Activated CD4-positive, alpha-beta T cell treated with anti-CD3 and anti-CD28 coated beads, Interleukin-2, amount 10 ng/mL, durations not matched to agents 7 days and 5 days (primary cell): ENCODE measurements at places on chromosomes 13 and 19.

DNA sequence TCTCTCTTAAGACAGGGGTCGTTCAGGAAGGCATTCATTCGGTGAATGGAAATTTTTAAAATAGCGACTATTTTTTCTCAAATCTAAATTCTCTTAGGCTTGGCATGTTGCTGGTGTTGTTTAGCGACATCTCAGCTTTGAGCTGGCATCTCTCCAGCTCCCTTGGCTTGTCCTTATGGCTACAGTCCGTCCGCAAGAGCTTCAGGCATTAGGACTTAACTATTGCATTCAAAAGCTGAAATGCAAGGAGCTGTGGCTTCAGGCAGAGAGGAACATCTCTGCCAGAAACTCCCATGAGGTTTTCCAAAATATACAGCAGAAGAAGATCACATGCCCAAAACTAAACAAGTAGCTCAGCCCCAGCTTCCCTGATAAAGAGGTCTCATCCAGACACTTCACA, 578.5 kb downstream of the EFNB2 start:
- DNase-seq = no peak

DNA sequence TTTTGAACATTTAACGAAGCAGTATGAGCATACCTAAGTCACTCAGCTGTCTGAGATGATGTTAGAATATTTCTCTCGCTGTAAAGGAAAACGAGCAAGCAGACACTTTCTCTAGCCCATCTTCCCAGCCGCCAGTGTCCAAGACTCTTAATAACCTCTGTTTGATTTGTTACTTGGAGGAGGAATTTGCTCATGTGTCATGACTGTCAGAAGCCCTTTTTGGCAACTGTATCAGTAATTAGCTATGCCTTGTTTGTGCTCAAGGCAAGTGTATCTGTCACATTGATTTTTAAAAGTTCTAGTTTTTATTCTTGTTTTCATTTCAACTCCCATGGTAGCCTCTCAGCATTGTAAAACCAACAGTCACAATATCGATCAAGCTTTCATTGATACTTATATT, 828.4 kb upstream of the SLC10A2 start:
- no peak for DNase-seq

GRCh38 chr13:24085662-24086061, 74.9 kb upstream of the SPATA13 start:
- no peak for DNase-seq

DNA sequence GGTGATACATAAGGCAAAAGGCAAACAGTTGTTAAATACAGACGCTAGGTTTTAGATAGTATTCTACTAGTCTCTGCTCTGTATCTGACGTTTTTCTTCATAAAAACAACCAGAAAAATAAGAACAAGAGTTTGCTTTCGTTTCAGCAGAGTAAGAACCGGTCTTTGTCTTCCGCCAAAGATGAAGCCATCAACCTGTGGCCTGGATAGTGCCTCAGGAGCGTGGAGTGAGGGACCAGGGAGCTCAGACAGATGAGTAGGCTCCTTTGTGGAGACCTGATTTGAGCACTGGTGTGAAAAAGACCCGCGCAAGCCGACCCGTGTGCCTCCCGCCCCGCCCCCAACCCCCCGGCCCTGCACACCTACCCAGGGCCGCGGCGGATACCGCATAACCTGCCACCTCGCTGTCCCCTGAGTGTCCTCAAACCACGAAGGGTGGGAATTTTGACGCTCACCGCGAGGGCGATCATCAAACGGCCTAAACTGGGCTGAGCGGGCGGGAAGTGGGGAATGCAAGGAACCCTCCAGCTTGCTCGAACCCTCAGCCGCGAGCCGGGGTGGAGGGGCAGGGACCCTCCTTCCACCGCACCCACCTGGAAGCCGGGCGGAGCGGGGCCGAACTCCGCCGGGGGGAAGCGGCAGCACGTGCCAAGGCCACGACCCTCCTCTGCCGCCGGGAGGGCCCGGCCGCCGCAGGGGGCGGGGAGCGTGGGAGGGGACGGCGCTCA, 866 bp upstream of the LMO7 start:
- no peak for DNase-seq

DNA sequence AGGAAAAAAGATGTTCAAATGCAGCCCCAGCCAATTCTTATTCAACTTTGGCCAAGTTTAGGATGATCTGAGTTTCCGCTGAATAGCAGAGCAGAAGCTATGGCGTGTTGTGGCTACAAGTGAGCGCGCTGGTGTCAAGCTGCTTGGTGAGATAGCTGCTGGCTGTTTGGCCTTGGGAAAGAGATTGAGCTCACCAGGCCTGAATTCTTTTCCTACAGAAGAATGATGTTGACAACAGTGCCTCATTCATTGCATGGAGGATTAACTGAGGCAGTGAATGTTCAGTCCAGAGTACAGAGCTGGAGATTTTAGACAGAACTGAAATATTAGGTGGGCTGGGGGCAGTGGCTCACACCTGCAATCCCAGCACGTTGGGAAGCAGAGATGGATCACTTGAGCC, 31.5 kb upstream of the MAP3K10 start:
- DNase-seq = no peak

- DNase-seq = no peak
These were observed 516.9 kb upstream of the KLF12 start for GRCh38 chr13:74651121-74651520.

- no peak for DNase-seq
These were observed 98.2 kb downstream of the LACC1 start for GRCh38 chr13:43977911-43978310.

DNA sequence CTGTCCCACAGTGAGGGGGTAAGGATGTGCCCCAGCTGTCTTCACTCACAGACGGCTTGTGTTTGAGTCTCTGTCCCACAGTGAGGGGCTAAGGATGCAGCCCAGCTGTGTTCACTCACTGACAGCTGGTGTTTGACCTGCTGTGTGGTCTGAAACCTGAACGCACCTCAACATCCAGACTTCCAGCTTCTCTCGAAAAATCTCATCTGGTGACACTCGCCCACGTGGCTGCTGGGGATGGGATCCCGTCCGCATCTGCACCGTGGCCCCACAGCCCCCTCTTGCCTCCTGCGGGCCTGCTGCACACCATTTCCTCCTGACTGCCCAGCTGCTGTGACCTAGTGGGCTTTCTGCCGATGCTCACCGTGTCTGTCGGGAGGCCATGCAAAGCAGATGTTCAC, 27.3 kb downstream of the CHAF1A start:
- no peak for DNase-seq

- no peak for DNase-seq
These were observed 29.7 kb upstream of the FXYD3 start for GRCh38 chr19:35085947-35086346.

GRCh38 chr13:60327511-60327910, 69.5 kb upstream of the TDRD3 start:
- no peak for DNase-seq
